NCI-H1417 treated with DMSO at 0.1 percent for 48 hours (cell line): ENCODE measurements at places on chromosomes 2 and 18.

- no peak for DNase-seq
Measured at GRCh38 chr2:67083951-67084350, 313.2 kb upstream of the ETAA1 start.

DNA sequence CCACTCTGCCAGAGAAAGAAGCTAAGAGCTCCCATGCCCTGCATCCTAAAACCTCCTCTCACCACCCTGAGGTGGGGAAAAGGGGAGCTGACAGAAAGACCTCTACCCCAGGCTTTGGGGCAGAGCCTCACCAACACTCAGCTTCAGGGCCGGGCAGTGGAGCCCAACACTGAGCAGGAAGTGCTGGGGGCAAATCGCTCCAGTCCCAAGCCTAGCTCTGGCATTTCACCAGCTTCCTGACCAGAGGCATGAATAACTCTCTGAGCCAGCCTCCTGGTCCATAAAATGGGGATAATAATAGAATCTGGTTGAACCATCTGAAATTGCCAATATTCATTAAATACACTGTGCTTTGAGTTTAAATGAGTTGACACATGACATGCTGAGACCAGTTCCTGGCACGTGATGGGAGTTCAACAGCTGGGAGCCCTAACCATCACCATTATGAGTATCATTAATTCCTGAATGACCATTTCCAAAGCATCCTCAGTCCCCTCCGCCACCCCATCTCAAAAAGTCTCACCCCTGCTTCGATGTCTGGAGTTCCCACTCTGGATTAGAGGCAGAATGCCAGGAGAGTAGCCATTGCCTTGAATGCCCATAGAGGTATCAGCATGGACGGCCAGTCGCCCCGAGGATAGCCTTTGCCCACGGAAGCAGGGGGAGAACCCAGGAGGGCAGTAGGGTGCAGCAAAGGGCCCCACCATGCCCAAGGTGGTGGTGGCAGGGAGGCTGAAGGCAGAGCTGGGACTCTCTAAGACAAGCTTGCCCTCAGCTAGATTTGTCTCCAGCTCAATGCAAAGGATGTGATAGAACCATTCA, 153.4 kb downstream of the TNS1 start:
- DNase-seq = no peak

DNA sequence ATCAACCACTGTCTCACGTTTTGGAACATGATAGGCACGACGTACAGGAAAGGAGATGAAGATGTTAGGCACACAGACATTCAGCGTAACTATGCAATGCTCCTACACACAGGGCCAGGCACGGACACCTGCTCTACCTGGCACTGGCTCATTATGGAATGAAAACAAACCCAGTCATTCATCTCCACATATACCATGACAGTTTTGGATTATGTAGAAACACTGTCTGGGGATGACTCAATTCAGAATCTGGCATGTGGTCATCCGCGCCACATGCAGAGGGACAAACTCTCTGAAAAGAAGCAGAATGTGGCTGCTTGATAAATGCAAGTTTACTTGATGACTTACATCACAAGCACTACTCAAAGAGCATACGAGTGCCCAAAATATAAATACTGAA, 29.5 kb upstream of the NFU1 start:
- DNase-seq = no peak

- DNase-seq = no peak
Measured at GRCh38 chr2:207969249-207969648, 56.1 kb downstream of the PLEKHM3 start.

GRCh38 chr2:157735532-157735931, 106.9 kb upstream of the ACVR1C start:
- no peak for DNase-seq

DNA sequence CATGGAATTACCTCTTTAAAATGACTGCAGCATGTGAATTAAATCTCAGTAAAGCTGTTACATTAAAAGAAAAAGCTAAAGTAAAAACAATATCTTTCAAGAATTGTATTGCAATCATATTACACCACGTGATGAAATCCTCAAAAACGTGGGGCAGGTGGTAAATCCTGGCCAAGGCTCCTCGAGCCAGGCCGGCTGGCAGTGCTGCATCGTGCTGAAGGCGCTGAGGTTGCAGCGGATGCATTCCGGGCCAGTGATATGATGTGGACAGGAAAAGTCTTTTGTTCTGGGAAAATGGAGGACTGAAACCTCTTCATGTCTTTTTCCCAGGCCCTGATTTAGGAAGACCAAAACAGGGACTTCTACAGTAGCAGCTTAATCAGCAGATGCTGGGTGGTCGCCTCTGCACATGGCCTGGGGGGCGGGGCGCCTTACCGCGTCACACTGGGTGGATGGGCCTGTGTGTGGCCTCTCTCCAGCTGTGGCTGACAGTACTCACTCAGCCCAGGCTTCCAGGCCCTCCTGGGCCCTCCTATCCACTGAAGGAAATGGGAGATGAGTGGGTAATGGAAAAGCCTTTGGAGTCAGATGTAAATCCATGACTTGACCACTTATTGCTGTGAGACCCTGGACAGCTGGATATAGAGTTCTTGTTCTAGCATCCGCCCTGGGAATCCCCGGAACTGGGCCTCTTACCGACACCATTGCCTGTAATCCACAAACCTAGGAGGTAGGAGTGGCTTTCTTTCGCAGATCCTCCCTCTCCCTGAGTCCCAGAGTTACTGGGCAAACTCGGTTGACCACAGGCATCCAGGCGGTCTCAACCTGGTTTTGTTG, 45.1 kb downstream of the PROC start:
- DNase-seq = no peak

- no peak for DNase-seq
Measured at GRCh38 chr18:8001711-8002301, 434.7 kb downstream of the PTPRM start.

DNA sequence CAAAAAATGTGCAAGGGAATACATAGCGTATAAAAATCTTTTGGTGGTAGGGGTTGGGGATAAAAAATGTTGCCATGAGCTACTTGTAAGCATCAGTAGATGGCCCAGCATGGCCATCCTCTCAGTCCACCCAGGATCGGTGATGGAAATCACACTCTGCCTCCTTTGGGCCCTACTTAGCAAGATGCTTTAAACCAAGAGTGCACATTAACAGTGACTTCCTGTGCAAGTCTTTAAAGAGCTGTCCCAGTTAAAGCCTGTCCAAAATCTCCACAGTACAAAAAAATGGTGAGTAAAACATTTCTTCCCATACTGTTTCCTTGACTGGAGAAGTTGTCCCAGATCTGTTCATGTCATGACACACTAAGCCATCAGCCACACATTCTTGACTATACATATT, 18.0 kb downstream of the ANKRD44 start:
- no peak for DNase-seq

DNA sequence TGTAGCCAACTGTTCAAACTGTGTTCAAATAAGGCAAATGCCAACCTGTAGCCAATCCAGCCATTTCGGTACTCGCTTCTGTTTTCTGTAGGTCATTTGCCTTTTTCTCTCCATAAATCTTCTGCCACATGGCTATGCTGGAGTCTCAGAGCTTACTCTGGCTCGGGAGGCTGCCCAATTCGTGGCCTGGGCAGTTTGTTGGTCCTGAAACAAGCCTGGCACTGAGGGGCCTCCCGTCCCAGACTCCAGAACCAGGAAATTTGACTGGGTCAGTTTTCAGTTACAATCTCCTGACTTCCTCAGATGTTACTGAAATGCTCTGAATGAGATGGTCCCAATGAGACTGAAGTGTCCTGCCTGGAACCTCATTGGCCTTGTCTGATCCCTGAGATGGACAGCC, 120.8 kb upstream of the NPAS2 start:
- no peak for DNase-seq

- no peak for DNase-seq
Measured at GRCh38 chr2:12178289-12179080, 432.1 kb downstream of the LPIN1 start.

DNA sequence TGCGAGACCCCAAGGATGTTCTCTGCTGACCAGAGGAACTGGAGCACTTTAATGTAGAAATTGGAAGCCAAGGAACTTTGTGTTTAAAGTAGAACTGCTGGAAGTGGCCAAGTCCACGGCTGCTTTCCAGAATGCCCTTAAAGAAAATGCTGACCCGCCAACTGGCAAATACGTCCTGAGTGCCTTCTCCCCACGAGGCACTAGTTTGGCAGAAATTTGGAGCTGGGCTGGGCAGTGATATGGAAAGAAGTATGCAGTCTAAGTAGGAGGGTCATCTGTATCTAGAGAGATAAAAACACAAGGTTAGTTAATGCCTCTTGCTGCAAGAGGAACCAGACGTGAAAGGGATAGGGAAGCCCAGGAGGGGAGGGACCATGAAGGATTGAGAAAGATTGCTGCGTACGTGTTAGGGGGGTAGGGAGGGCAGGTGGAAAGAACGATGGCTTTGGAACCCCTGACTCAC, 59.3 kb upstream of the RFX8 start:
- no peak for DNase-seq

DNA sequence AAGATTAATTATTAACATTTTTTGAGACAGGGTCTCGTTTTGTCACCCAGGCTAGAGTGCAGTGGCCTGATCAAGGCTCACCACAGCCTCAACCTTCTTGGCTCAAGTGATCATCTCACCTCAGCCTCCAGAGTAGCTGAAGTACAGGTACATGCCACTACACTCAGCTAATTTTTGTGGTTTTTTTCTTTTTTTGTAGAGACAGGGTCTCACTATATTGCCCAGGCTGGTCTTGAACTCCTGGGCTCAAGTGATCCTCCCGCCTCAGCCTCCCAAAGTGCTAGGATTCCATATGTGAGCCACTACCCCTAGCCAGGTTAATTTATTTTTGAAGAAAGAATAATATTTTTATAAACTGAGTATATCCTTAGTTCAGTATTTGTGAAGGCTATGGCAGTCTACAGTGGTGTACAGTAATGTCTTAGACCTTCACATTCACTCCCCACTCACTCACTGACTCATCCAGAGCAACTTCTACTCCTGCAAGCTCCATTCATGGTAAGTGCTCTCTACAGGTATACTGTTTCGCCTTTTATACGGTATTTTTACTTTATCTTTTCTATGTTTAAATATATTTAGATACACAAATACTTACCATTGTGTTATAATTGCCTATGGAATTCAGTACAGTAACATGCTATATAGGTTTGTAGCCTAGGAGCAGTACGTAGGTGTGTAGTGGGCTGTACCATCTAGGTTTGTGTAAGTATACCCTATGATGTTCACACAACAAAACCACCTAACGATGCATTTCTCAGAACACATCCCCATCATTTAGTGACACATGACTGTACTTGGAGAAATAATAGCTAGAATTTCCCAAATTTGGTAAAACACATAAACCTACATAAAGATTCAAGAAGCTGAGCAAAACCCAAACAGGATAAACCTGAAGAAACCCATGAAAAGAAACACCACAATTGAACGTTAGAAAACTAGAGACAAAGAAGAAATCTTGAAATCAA, 38.6 kb downstream of the MGAT4A start:
- no peak for DNase-seq

DNA sequence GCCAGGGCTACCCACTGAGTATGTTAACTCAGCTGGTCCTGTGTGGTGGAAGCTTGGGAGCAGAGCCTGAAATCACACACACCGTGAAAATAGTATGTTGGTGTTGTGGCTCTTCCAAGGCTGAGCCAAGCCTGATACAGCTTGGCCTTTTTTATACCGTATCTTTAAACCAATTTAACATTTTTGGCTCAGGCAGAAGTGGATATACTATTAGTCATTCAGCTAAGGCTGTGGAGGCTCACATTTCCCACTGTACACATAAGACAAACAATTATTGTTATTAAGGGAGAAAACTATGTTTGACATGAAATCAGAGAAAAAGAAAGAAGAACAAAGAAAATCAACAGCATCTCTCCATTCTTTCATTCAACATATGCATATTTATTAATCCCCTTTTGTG, 159.0 kb downstream of the BCL11A start:
- no peak for DNase-seq

GRCh38 chr18:5476961-5477800, 66.6 kb downstream of the EPB41L3 start:
- no peak for DNase-seq

GRCh38 chr2:105309147-105309545, 20.4 kb downstream of the TGFBRAP1 start:
- no peak for DNase-seq

DNA sequence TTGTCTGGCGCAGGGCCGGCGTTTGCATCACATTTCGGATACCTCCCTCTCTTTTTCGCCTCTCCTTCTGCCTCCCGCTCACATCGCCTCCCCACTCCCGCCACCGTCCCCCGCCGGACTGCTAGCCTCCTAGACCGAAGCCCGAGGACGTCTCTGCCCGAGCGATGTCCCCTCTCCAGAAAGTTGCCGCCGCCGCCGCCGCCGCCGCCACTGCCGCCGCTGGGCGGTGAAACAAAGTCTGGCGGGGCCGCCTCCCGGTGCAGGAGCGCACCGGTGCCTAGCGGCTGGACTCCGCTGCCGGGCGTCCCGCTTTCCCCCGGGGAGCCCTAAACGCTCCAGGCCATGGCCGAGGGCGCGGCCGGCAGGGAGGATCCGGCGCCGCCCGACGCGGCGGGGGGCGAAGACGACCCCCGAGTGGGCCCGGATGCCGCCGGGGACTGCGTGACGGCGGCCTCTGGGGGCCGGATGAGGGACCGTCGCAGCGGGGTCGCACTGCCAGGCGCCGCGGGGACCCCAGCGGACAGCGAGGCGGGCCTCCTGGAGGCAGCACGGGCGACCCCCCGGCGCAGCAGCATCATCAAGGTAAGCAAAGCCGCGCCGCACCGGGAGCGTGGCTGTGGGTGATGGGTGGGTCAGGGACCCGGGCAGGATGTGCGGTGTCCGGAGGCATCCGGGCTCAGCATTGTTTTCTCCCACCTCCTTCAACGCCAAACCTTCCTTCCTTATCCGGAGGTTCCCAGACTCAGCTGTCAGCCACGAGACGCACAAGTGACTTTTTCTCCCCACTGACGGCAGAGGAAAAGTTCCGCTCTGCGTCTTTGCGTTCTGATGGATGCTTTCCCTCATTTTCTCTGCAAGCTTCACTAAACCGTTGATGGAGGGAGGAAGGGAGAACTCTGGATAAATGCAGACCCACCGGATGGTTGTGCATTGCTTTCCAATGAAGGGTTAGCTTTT, 643 bp downstream of the PLCL1 start:
- DNase-seq = no peak

GRCh38 chr2:136131961-136132824, 14.2 kb upstream of the CXCR4 start:
- no peak for DNase-seq

DNA sequence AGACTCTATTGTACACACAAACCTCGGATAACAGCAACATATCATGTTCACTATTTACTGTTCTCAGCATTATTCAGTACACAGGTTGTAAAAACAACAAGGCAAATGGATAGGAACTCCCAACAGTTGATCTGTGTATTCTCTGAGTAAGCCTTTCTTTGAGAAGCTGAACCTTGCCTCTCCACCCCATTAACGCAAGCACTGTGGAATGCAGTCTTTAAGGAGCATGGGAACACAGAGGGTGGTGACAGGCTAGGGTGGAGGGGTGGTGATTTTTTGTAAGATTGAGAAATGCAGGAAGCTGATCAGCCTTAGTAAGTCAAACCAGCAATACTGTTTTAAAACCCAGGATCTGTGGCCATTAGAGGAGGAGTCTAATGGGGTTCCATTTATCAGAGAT, 19.6 kb upstream of the SERPINB11 start:
- DNase-seq = no peak

- DNase-seq = no peak
Measured at GRCh38 chr2:217836901-217837491, 165.8 kb downstream of the TNS1 start.

GRCh38 chr2:69539549-69539908, 102.3 kb upstream of the NFU1 start:
- no peak for DNase-seq
